Caki2 (cell line): ENCODE measurements at places on chromosomes 6 and 20.

GRCh38 chr20:21550587-21550986 lies 36.7 kb upstream of the NKX2-2 start:
- DNase-seq, result no peak

DNA sequence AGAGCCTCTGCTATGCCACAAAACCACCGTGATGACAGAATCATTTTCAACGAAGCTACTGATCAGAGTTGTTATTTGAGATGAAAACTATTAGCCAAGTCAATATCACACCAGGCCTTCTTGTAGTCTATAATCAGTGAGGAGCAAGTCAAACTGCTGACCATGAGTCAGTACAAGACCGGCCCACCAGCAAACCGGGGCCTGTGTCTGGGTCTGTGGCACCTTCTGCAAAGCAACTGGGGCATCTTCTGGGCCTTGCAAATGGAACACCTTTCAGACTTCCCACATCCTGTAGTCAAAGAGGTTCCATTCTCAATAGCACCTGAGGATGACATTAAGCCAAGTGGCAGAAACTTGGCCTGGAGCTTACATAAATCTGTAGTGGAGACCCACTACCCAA lies 38.5 kb downstream of the CPXM1 start:
- no peak for DNase-seq

- DNase-seq, result no peak
Observed at GRCh38 chr20:598133-598850, 11.8 kb downstream of the TCF15 start.

- DNase-seq, result peak; percentile 53
Observed at GRCh38 chr6:3176562-3177355, 19.4 kb upstream of the TUBB2A start.

GRCh38 chr6:15441215-15441868 lies 195.5 kb downstream of the JARID2 start:
- DNase-seq, result peak; percentile 49

- peak; percentile 32 for DNase-seq
Observed at GRCh38 chr6:137944793-137945498, 77.9 kb downstream of the TNFAIP3 start.

DNA sequence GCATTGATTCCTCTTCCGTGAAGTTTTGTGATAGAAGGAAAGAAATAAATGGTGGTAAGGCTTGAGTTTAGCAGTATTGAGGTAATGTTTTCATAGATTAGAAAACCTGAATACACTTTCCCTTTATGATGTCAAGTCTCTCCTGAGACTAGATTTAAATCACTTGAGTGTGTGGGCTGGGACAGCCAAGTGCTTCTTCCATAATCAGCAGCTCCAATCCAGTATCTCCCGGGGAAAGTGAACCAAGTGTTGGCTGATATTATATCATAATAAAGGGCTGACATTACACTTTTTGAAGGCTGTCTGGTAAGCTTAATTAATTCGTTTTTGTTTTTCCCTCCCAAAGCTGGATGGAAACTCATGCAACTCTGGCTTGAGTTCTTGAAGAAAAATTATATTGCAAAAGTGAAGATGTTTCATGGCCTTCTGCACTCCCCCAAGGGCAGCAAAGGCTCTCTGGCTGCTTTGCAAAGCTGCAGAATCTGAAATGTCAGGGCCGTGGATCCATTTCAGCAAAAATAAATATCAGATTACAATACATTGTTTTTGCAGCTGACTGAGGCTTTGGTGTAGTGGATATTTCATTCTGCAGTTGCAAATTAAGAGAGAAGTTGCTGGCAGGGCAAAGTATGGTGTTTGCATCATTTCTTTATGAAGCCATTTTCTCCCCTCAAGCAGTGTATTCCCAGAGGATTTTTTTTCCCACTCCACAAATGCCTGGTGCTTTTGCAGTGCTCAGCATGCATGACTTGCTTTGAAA lies 101.2 kb downstream of the MKKS start:
- no peak for DNase-seq

DNA sequence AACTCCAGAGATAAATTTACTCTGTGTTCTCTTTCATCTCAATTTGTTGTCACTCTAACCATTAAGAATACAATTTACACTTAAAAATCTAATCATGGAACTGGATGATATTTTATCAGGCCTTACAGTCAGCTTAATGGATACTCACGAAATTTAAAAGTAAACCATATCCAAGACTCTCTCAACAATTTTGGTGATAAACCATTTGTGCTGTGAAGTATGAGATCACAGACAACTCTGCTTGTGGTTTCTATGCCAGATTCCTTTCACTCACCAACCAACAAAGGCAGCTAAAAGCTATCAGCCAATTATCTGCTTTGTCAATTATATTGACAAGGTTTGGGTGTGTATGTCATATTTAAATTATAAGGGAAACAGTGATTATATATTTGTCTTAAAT lies 155.8 kb downstream of the TRDN start:
- no peak for DNase-seq

DNA sequence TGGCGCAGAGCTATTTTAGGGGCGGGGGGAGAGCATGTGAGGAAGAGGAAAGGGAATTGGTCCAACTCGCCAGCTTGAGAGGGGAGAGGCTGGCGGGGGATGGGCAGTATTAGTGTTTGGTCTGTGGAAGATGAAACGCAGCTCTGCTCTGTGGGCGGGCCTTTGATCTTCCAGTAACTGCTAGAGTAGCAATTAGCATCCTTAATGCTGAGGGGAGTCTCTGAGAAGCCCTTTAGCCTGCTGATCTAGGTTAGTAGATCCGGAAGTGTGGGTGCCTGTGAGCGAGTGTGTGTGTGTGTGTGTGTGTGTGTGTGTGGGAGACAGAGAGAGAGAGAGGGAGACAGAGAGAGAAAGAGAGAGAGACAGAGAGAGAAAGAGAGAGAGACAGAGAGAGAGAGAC lies 117.2 kb upstream of the BACH2 start:
- DNase-seq, result no peak

- DNase-seq, result no peak
Observed at GRCh38 chr6:17591287-17591686, 8.8 kb upstream of the FAM8A1 start.

GRCh38 chr6:133503336-133503729 lies 262.2 kb downstream of the EYA4 start:
- DNase-seq, result peak; percentile 79

DNA sequence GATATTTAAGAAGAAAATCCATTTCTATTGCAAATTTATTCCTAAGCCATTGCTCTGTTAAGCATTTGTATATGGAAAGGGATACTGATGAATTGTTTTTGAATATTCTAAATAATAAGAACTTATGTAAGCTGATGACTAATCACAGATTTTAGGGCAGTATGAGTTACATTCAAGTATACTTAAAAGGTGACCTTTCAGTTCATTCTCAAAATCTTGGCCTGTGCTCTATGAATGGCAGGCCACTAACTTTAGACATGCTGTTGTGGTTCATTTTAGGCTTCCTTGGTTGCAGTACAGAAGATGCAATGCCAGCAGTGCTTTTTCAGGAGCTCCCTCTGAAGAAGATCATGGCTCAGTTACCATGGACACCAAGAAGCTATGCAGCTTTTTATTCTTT lies 380.4 kb downstream of the CENPW start:
- no peak for DNase-seq

GRCh38 chr6:2110504-2110903 lies 134.9 kb downstream of the GMDS start:
- no peak for DNase-seq

DNA sequence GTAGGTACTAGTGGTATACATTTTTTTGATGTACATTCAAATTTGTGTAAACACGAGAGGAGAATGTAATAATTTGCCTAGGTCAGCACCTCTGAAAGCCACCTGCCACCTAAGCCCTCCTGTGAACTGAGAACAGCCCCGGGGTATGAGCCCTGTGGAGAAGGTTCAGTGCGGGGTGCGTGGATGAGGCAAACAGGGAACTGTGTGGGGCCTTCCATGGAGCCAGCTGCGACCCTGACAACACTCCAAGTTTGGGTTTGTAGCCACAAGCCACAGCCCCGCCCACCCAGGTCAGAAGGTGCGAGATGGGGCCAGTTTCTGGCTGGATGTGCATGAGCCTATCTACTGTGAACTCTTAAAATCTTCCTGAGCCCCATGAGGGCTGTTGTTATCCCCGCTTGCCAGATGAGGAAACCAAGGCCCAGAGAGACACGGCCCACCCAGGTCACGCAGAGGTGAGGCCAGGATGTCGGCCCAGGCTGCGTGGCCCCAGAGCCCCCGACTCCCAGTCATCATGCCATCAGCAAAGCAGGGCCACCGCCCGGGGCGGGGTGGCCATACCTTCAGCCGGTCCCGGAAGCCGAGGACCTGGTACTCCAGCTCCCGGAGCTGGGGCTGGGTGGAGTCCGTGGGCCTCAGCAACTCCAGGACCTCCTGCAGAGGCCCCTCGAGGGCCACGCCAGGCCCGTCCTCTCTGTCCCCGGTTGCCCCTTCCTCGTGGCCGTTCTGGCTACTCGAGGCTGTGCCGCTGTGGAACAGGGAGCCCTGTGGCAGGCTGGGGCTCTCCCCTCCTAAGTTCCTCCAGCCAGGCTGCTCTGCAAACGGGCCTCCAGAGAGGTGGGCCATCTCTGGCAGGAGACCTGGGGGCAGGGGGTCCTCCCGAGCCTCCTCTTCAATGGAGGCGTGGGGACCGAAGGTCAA lies 89.6 kb downstream of the RIPOR3 start:
- no peak for DNase-seq

DNA sequence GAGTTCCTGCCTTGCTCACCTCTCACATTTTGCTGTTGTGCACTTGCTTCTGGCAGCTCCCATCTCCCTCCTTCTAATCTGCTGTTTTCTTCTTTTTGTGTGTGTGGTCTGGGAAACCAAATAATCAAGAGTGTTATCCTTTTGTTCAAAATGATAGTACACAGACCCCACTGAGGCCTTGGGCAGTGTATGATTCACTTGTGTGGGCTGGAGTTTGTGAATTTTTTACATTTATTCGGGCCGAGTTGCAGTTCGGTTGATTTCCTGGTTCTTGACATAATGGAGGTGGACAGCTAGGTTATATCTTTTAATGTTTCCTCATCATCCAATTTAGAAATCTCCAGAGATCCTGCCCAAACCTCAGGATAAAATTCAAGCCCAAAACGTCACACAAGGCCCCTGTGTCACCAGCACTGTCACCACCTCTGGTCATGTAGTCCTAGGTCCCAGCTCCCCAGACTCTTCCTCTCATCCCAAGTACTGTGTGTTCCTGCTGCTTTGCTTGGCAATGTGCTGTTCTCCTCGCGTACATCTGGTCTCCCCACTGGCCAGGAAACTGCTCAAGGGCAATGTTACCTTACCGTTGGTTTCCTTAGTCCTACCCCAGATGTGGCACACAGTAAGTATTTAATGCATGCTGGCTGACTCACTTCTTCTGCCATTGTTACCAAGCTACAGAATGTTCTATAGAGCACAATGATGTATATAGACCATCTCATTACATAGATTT lies 55.7 kb upstream of the PHACTR2 start:
- no peak for DNase-seq

DNA sequence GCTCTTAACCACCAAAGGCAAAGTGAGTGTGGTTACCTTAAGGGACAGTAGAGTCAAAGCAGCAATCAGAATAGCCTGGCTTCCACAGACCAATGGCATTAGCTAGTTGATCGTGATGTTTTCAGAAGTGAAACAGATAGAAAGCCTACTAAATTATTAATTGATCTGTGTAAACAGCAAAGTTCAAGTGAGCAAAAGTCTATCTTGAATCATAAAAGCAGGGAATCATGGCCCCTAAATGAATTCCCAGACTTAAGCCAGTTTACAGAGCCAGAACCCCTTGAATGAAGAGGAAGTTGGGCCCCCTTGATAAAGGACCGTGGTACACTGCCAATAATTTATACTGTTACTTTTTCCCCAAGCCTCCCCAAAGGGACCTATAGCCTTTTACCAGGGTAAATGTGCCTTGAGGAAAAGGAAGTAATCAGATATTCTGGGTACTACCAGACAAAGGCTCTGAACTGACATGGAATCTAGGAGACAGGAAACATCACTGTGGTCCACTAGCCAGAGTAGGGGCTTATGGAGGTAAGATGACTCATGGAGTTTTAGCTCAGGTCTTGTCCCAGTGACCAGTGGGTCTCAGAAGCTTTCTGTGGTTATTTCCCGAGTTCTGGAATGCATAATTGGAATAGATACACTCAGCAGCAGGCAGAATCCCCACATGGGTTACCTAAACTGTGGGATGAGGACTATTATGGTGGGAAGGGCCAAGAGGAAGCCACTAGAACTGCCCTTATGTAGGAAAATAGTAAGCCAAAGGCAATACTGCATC lies 317.5 kb downstream of the CD83 start:
- no peak for DNase-seq

DNA sequence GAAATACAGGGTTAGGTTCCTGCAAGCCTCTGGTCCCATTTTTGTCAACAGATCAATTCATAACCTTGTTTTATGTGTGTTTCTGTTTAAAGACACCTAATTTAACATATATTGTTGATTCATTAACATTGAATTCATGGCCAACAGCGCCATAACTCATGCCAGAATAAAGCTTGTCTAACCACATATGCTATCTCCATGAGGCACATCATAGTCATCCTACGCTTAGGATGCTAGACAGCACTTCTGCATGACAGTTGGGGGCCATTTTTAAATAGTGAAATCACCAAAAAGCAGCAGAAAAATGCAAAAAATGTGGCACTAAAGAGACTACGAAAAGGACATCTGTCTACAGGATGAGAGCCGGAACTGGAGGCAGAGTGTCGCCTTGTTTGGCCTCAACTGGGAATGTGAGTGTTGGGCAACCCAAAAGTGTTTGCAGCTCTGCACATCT lies 37.9 kb downstream of the TRAM2 start:
- no peak for DNase-seq

GRCh38 chr6:39947611-39948068 lies 13.4 kb upstream of the MOCS1 start:
- DNase-seq, result no peak

GRCh38 chr6:11808054-11808453 lies 29.5 kb upstream of the ADTRP start:
- DNase-seq, result no peak

- DNase-seq, result no peak
Observed at GRCh38 chr20:54468082-54468481, 7.3 kb upstream of the DOK5 start.

GRCh38 chr6:170564936-170565530 lies 10.9 kb downstream of the TBP start:
- no peak for DNase-seq

- no peak for DNase-seq
Observed at GRCh38 chr6:26202201-26202611, 115.0 kb downstream of the HFE start.
